HepG2 (cell line): ENCODE measurements at places on chromosomes 4 and X. TPM values are rescaled to one million over a fixed set of nuclear protein-coding genes. Genes with fewer than 3 reads are reported as not detected.

The GATA1 gene
- total RNA-seq = 0.13 TPM in 1 of 2 replicates, not detected in the other

DNA sequence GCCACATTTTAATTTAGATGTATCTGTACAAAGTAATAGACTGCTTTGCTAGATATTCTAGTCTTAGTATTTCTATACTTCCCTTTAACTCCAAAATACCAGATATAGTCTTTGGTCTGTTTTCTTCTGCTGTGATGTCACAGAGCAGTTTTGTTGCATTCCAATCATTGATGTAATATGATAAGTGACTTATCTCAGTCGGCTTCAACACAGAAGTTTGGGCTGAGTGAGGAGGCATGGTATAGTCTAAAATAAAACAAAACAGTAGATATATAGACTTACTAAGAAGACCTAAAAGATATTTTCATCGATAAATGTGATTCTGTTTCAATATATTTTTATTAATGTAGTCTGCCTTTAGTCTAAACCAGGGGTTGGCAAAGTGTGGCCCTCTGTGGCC, 169.9 kb downstream of the DCK start:
- DNase-seq = no peak
- H3K36me3 ChIP-seq = no peaks in the 10 kb centered on the region
- no peaks in the 10 kb centered on the region for H3K4me1 ChIP-seq
- H3K4me3 ChIP-seq = no peak overlapping the region

DNA sequence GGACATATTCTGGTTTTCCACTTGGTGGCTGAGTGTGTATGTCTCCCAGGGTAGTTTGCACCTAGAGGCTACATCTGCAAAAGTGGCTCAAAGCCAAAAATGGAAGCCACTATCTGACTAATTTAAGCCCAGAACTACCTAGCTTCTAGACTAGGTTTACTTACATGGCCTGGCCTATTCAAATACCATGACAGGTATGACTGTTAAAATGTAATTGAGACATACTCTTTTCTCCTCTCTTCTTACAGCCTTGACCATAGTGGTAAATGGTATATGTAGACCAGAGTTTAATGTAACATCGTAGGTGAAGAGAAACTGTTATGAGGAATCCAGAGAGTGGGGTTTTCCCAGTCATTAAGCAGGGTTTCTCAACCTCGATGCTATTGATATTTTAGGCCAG, 2.6 kb upstream of the TRPC5 start:
- H3K27ac ChIP-seq = no peak overlapping the region
- H3K4me3 ChIP-seq = no peak overlapping the region
- no peaks in the 10 kb centered on the region for H3K36me3 ChIP-seq

GRCh38 chrX:470686-471085, 84.0 kb upstream of the PPP2R3B start:
- peaks cover 10% of the 10 kb centered on the region; the same call in 1 of the 3 replicates for H3K27me3 ChIP-seq
- no peak overlapping the region for H3K4me3 ChIP-seq
- H3K4me1 ChIP-seq = no peaks in the 10 kb centered on the region
- no peak overlapping the region for H3K27ac ChIP-seq
- H3K36me3 ChIP-seq = no peaks in the 10 kb centered on the region

GRCh38 chr4:102506523-102506922, 5.4 kb downstream of the NFKB1 start:
- H3K36me3 ChIP-seq = no peaks in the 10 kb centered on the region
- no peak overlapping the region for H3K27ac ChIP-seq
- no peaks in the 10 kb centered on the region for H3K27me3 ChIP-seq
- DNase-seq = no peak

The CSAG1 gene
- not detected in 2 replicates for total RNA-seq

The MAGEE1 gene
- 1.2 and 1.6 TPM in 2 replicates for total RNA-seq

The VGLL1 gene
- not detected in 2 replicates for total RNA-seq

The NOX1 gene
- not detected in 2 replicates for total RNA-seq

The SOX3 gene
- total RNA-seq = not detected in 2 replicates

The NPY5R gene
- total RNA-seq = not detected in 2 replicates

The TAF1 gene
- 17.7 and 20.2 TPM in 2 replicates for total RNA-seq

GRCh38 chr4:181301735-181302710, 941.2 kb upstream of the TENM3 start:
- H3K4me1 ChIP-seq = no peaks in the 10 kb centered on the region
- no peak overlapping the region for H3K27ac ChIP-seq
- no peaks in the 10 kb centered on the region for H3K36me3 ChIP-seq
- DNase-seq = peak; percentile 32
- H3K27me3 ChIP-seq = no peaks in the 10 kb centered on the region
- no peak overlapping the region for H3K4me3 ChIP-seq
